NCI-H510A treated with DMSO at 0.1 percent for 48 hours (cell line): ENCODE measurements at places on chromosomes 2 and 18.

GRCh38 chr18:61569176-61569892, 236.1 kb downstream of the CDH20 start:
- DNase-seq, result no peak

DNA sequence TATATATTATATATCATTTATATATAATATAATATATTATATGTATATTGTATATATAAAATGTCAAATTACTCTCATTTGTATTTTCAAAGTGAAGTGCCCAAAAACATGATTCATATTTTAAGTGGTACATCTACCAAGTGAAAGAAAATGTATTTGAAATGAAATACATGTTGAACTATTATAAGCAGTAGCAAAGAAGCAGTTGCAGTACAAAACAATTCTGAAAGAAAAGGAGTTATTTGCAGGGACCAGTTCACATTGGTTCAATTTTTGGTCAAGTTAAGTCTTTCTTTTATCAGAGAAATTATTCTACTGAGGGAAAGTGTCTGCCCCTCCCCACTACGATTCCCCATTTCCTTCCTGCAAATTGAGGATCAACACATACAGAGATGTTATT, 51.9 kb downstream of the APLF start:
- no peak for DNase-seq

DNA sequence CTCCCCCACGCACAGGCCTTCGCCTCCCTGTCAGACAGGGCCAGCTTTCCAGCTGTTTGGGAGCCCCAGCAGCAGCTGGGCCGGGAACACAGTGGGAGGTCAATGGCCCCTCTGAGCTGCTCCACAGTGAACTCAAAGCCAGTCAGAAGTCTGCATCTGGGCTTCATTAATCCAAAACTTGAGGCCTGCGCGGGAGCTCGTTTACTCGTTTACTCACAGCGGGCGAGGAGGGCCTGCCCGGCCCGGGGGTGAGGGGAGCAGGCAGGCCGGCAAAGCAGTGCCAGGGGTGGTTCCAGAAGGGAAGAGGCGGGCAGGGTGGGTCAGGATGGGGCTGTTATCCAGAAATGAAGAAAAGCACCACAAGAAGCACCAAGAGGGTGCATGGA, 36.8 kb upstream of the SEMA4C start:
- no peak for DNase-seq

GRCh38 chr18:21273568-21273967, 31.5 kb downstream of the GREB1L start:
- DNase-seq, result no peak

DNA sequence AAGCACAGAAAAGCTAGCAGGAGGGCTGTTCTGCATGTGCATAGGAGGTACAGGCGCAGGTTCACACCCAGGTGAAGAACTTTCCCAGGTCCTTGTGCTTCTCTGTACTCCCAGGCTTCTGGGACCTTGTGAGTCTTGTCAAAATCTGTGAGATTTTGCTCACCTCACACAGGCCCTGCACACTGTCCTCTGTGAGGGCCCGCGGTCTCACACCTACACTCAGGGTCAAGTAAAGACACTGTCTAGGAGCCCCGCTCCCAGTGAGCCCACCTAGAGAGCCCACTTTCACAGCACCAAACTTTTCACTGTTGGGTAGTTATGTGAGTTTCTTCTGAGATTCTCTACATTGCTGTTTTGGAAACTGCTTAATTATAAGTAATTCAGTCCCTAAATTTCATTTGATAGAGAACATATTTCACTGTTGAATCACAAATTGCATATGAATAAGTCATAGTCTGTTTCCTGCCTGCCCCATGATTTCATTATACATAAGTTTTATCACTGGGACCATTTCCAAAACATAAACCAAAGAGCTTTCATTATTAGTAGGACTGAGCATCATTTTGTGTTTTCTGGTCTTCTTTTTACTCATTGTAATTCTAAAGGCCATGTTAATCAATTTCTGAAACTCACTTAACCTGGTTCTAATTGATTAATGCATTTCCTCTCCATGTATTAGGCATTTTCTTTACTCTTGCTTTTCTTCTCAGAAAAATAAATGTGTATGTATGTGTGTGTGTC, 234.2 kb upstream of the SPOPL start:
- DNase-seq, result no peak

- no peak for DNase-seq
Measured at GRCh38 chr2:209942936-209943605, 59.4 kb upstream of the RPE start.

GRCh38 chr2:161273038-161273760, 35.0 kb upstream of the PSMD14 start:
- DNase-seq, result peak; percentile 41
